AG10803 (cell line): ENCODE measurements at places on chromosomes 11 and 22.

DNA sequence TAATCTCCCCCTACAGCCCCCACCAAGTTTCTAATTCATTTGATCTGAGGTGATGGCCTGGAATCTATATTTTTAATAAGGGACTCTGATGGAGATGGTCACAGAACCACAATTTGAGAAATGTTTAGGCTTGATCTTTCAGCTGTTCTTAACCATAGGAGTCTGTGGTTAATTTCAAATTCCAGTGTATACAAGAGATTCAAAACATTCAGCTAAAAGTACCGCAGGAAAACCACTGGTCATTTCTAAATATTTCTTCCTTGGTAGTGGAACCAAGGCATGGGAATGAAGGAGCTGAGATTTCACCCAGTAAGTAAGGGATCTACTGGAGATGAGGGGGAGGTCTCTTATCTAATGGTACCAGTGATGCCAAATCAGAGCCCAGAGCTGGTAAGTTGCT is 18.3 kb upstream of the GALNT18 start:
- no peak for DNase-seq

DNA sequence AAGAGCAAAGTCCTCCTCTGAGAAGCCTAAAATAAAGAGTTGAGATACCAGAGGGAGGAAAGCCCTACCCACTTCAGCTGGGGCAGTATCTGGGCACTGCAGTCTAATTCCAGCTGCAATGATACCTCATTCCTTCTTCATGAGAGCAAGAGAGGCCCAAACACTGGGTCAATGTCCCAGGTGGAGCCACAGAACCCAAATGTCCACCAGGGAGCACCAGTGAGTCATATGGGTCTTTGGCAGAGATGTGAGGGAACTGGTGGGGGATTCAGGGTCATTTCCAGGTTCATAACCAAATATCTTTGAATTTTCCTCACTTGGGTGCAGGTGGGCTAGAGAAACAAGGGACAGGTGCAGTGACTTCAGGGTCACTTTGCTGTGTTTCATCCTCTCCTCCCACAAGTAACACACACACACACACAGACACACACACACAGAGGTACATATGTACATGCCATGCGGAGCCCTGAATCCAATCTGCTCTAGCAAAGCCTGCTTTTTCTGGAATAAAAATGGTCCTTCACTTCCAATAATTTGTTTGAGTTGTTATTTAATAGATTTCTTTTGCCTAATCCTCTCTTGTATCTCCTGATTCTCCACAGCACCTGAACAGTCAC is 585.4 kb downstream of the SOX6 start:
- peak; percentile 18 for DNase-seq

GRCh38 chr11:119874660-119875238 is 145.7 kb upstream of the NECTIN1 start:
- DNase-seq = no peak

- DNase-seq = no peak
These were observed 13.8 kb upstream of the SLC39A13 start for GRCh38 chr11:47394322-47395222.

GRCh38 chr11:894575-895201 is 15.9 kb downstream of the CHID1 start:
- no peak for DNase-seq

DNA sequence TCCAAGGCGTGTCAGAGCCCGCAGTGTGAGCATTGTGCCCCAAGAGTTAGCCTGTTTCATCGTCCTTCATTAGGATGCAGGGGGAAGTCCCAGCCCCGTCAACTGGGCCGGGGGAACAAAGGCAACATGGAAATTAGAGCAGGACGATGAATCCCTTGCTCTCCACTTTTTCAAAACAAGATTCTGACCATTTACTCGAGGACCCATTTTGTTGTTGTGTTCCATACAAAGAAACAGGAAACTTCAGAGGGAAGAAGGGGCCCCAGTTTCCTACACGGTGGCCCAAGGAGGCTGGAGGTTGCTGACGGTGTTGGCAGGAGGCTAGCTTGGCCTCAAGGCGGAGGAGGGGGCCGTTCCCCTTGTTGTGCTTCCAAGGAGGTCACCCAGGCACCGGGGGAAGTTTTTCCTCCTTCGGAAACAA is 44.0 kb upstream of the SLC1A2 start:
- DNase-seq = no peak

- DNase-seq = no peak
These were observed at the start of gene CARNS1 for GRCh38 chr11:67415501-67416304. Gene CARNS1, plus strand, starts transcription at chr11:67415678. Its CDS starts 522 bp downstream, at chr11:67416200.

- DNase-seq = no peak
These were observed 17.2 kb upstream of the FCHSD2 start for GRCh38 chr11:73159297-73159696.

GRCh38 chr11:114132944-114133394 is 73.5 kb downstream of the ZBTB16 start:
- peak; percentile 85 for DNase-seq

DNA sequence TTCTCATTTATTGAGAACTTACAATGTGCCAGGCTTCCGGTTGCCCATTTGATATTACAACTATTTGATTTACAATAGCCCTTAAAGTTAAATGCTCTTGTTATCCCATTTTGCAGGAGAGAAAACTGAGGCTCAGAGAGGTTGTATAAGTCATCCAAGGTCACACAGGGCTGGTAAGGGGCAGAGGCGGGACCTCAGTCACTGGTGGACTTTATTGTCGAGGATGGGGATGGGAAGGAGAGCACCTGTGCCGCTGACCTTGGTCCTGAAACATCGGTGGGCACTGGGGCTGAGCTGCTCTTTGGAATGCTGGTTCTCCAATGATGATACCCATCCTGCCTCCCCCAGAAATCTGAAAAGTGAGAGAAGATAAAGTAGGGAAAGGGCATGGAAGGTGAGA is 265.4 kb downstream of the MIAT start:
- no peak for DNase-seq

GRCh38 chr11:58900479-58901420 is 38.5 kb upstream of the GLYATL1 start:
- peak; percentile 63 for DNase-seq

DNA sequence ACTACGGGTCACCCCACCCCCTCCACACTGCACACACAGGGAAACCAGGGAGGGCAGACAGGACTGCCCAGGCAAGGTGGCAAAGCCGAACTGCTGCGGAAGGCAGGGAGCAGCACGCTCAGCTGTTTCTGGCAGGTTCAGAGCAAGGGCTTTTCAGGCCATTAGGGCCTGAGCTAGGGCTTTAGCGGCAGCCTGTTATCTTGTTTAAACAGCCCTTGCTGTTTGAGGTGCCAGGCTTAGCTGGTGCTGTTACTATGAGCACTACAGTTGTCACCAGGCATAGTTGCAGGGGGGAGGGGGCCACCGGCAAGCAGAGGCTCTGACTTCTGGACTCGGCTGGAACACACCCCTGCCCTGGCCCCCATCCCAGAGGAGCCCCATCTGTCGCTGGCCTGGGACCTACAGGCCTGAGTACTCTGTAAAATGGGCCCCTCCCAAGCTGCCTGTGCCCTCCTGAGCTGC is 34.9 kb downstream of the RSPH14 start:
- no peak for DNase-seq

GRCh38 chr22:21832291-21833290 is 34.9 kb downstream of the MAPK1 start:
- DNase-seq = peak; percentile 53

DNA sequence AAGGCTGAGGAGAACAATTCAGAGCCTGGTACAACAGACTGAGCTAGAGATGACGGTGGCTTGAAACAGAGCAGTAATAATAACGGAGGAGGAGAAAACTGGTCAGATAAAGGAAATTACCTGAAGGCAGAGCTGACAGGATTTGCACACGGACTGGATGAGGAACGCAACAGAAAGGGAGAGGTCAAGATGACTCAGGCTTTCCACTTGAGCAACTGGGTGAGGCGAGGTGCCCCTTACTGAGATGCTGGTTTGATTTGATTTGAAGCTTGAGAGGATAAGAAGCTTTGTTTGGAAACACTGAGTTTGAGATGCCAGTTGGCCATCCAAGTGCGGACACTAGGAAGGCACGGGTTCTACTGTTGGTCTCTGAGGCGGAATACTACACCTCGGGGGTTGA is 35.4 kb upstream of the NRIP3 start:
- DNase-seq = no peak

DNA sequence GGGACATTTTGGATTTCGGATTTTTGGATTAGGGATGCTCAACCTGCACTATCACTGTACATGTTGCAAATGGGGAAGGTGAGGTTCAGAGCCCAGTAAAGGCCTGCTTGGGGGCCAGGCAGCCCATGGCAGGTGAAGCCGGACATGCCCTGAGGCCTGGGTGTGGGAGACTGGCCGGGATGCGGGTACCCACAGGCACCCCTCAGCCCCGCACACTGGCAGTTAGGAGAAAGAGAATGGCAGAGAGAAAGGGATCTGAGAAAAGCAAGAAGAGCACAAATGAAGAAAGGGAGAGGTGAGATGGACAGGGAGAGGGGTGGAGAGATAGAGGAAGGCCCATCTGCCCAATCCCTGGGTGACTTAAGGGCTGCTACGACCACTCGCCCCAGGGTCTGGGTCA is 52.8 kb downstream of the SCGB1A1 start:
- no peak for DNase-seq

GRCh38 chr11:87295237-87295636 is 257.5 kb downstream of the TMEM135 start:
- no peak for DNase-seq

DNA sequence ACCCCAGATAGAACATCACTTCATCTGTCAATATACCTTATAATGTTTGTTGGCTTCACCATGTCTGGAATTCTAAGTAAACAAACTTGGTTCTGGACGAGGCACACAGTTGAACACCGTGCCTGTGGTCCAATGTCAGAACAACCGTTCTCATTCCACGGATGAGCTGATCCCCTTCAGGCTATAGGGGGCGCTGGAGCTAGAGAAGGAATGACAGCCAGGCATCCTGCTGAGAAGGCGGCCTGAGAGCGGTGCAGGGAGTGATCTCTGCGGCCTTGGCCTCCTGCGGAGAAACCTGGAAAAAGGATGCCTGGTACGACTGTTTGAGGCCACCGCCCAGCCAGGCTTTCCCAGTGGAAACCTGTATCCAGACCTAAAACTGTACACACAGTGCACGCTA is 48.7 kb downstream of the FDX1 start:
- no peak for DNase-seq

DNA sequence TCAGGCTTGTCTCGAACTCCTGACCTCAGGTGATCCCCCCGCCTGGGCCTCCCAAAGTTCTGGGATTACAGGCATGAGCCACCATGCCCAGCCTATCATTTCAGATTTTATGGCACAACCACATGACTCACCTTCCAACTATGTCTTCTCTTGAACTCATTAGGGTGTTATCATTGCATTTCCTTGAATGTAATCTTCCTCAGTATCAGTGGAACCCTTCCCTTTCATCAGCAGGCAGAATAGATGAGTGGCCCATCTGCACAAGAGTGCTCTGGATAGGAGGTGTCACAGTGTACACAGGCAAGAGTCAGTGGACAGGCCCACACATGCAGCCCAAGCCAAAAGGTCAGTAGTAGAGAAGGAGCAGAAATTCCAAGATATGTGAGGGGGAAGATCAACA is 29.1 kb upstream of the AQP11 start:
- DNase-seq = peak; percentile 46
